ENCODE measurements at places on chromosomes 6 and 20.
A peak's percentile ranks its signal among the peaks of the same experiment; 100 is the strongest.

GRCh38 chr6:40896696-40897095, 142.3 kb downstream of the UNC5CL start:
- no peak for DNase-seq

- DNase-seq = no peak
Measured at GRCh38 chr6:75329703-75330102, 45.1 kb upstream of the TMEM30A start.

- no peak for DNase-seq
Measured at GRCh38 chr20:58570204-58570859, 55.1 kb upstream of the APCDD1L start.

- DNase-seq = no peak
Measured at GRCh38 chr20:13349235-13349604, 128.1 kb downstream of the ISM1 start.

DNA sequence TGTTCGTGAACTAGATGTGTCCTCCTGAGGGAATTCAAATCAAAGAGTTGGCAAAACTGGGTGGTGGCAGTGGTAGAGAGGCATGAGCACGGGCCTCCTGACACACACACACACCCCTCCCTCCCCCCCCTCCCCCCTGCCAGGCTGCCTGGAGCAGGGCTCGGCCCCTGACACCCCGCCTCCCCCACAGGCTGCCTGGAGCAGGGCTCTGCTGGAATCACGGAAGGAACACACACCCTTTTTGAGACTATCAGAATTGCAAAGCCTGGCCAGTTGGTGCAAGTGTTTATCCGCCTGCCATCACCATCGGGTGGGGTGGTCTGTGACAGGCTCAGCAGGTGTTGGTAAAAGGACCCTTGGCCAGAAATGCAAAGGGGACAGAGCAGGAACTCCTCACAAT, 59.0 kb downstream of the FAM120B start:
- DNase-seq = no peak

DNA sequence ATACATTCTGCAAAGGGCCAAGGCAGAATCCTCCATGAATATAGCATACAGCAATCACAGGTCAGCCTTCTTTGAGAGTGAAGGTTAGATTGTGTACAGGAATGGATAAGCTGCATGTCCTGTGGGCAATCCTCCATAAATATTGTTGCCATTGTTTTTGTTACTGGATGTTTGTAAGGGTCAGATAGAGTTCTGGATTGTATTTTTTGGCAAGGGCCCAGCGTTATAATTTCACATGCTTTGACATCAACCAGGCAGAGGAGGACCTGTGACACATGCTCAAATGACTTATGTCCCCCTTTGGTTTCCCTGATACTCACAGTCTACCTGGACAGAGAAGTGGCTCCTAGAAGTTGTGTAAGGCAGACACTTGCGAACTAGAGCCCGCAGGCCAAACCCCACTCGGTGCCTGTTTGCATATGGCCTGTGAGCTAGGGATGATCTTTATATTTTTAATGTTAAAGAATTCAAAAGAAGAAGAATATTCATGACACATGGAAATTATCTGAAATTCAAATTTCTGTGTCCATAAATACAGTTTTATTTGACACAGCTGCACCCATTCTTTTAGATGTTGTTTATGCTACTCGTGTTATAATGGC, 5.4 kb downstream of the LY86 start:
- DNase-seq = no peak

DNA sequence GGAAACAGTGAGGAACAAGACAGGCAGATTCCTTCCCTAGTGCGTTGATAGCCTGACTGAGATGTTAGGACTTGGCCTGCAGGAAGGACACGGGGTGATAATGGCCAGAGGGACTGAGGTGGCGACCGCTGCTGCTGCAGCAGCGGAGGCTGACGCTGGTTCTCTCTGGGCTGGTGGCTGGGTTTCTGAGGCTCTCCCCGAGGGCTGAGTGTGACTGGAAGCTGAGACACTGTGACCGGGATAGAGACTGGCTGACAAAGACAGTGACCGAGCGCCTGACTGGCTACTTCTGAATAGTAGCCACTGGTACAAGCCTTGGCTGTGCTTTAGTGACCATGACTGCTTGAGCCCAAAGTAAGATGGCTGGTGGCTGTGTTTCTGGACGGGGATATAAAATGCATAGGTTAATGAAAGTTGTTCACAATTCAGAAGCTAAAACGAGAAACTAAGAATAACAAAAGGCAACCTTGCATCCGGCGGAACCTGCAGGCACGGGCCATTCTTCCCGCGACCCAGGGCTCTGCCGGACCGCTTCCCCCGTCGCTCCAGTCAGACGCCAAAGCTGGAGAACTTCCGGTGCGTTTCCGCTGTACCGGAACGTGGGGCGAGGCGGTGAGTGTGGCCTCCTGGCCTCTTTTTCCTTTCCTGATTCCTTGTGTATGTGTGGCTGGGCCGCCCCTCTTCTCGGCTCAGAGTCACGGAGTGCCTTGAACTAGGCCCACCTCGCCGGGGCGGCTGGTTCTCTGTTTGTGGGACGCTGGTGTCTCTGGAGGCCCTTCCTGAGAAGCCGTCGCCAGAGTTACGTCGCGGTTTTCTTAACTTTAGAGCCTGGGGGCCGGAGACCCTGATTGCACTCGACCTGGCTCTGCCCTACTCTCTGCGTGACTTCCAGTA, at the start of gene AAR2:
AAR2 (plus strand) TSS at position 587 of the 894 bp plus-strand sequence. CDS start 3,391 bp downstream, outside the sequence.
- peak; percentile 60 for DNase-seq

GRCh38 chr6:128806261-128806660, 76.7 kb upstream of the LAMA2 start:
- DNase-seq = no peak

DNA sequence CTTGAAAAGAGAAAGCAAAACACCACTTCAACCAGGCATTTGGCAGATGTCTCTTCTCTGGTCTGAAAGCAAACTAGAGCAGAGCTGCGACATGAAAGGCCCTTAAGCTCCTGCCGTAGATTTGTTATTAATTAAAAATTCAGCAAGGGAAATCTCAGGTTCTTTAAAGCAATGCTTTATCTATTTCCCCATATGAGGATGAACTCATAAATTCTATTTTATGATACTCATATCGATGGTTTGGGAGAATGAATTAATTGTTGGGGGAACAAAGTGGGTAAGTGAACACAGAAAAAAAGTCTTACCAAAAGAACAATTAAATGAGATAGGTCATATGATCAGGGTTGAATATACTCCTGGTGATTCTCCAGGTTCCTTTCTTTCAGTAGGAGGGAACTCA, 464.7 kb upstream of the SLC35B3 start:
- no peak for DNase-seq

DNA sequence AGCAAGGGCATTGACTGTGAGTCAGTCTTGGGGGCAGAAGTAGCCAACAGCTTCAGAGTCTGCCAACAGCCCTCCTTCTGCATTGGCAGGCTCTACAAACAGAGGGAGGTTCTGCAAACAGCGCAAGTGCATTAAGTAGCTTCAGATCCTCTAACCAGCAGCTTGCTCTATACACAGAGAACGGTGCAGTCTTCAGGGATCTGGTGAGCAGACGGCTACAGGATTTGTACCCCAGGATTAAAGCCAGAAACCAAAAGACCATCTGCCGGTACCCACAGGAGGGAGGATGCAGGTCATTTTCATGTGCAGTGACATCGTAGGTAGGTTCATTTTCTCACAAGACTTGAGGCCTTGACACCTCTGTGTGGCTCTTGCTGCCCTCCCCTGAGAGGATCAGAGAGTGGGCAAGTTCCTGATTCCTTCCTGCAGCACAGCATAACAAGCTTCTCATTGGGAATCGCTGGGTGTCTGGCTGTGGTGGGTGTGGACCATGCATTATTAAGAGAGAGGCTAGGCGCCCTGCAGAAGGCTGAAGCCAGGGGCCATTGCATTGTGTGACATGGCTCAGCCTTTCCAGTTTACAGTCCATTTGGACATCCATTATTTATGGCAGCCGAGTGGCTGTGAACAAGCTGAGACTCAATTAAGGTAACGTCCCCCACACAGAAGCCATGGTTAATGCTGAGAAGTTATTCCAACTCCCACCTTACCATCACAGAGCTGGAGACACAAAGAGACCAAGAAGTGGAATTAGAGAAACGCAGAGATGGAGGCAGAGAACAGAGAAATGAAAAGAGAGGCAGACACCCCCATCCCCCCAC, 250.0 kb downstream of the LRFN2 start:
- no peak for DNase-seq

DNA sequence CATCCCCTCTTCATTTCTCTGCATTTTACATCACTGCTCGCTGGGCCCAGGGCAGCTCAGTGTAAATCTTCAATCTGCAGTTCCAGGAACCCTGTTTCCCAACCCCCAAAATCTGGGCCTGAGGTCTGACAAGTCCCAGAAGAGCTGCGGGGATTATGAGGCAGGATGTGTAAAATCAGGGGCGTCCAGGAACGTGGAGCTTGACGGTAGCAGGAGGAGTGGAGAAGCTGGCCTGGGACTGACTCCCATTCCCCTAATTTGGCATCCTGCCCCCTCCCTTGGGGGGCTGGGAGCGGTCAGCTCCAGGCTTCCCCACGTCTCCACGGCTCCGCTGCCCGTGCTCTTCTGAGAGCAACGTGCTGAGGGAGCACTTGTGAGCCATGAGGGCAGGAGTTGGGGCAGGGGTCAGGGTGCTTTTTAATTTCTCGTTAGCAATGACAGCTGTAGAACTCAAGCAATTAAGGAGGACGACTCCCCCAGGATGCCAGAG, 23.4 kb upstream of the VEGFA start:
- no peak for DNase-seq

GRCh38 chr20:57438552-57438951, 47.4 kb downstream of the RBM38 start:
- no peak for DNase-seq

DNA sequence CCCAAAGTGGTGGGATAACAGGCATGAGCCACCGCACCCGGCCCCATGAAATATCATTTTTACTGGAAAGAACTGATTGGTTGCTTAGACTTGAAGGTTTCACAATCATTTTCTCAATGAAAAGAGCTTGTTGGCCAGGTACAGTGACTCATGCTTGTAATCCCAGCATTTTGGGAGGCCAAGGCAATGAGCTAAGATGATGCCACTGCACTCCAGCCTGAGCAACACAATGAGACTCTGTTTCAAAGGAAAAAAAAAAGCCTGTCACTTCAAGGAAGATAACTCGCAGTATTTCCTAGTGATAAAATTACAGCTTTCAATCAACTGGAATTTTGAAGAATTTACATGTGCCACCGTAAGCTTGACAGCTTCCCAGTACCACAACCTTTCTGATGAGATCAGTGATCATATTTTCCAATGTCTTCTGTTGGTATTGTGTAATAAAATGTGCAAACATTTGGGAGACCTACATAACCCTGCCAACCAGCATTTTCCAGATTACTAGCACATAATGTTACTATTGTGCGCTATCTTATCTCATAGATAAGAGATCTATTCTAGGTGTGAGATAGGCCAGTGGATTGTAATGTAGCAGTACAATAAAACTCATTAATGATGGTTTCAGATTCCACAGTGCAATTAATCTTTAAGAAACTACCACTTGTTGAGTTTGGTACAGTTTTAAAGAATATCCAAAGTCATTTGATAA, 7.2 kb downstream of the PNLDC1 start:
- no peak for DNase-seq

DNA sequence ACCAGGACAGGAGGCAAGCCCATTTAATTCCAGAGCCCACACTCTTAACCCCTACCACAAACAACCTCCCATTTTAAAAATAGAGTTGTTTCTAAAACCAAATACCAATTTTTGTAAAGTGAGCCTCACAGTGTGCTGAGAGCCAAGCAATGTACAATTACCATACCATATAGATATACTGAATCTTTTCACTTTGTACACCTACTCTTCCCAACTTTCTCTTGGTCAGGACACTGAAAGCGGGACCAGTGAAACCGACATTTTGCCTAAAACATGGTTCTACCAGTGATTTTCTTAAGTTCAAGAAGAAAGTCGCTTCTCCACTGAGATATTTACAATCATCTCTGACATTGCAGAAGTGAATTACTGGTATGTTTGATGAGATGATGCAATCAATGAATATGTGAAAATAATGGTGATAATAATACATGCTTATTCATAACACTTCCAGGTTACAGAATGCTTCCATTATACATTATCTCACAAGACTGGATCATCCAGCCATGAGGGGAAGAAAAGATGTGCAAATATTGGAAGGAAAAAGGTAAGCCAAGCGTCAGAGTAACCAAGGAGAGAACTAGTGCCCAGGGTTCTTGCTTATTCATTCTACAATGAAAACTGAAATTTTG, 74.1 kb downstream of the HIVEP2 start:
- no peak for DNase-seq

Measured in T-helper 1 cell (primary cell).